ENCODE measurements at places on chromosomes 7 and 10. TPM values are rescaled to one million over a fixed set of nuclear protein-coding genes. Genes with fewer than 3 reads are reported as not detected.
A peak's percentile ranks its signal among the peaks of the same experiment; 100 is the strongest.

STOX1 gene
- total RNA-seq: 4.2 TPM

BRAT1 gene
- 30.7 TPM for total RNA-seq

ASZ1 gene
- not detected for total RNA-seq

TSPAN12 gene
- 44.2 TPM for total RNA-seq

CALML3 gene
- total RNA-seq: not detected

TAS2R4 gene
- total RNA-seq: 2.7 TPM

ANXA8L1 gene
- total RNA-seq: 10.6 TPM

UPK3B gene
- total RNA-seq: 507 TPM

ABCC2 gene
- 2.5 TPM for total RNA-seq

DNA sequence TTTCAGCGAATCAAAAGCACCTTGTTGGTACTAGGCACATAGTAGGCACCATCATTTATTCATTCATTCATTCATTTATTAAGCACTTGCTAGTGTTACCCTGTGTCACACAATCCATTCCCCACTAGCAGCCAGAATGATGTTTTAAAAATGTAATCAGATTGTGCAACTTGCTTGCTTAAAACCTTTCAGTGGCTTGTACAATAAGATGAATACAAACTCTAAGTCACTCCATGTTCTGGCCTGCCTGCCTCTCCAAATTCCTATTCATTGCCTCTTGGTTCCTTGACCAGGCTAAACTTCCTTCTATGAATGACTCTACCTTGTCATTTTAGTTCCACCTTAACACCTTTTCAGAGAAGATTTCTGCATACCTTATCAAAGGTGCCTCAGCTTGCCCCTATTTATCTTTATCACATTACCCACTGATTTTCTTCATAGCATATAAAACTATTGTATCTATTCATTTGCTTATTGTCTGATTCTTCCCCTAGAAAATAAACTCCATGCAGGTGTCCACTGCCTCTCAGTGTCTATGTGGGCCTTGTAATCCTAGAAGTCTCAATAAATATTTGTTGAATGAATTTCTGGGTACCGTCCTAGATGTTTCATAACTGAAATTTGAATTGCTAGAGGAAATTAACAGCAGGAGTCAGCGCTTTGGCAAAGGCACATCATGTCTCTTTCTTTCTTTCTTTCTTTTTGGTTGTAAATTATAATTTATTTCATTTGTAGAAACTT is 169.5 kb downstream of the TMEM26 start:
- DNase-seq: no peak
- H3K4me3 ChIP-seq: no peak overlapping the region
- peak overlapping the region; percentile 55 for H3K27ac ChIP-seq
- H3K4me1 ChIP-seq: peaks cover 8% of the 10 kb centered on the region
- no peaks in the 10 kb centered on the region for H3K36me3 ChIP-seq

DNA sequence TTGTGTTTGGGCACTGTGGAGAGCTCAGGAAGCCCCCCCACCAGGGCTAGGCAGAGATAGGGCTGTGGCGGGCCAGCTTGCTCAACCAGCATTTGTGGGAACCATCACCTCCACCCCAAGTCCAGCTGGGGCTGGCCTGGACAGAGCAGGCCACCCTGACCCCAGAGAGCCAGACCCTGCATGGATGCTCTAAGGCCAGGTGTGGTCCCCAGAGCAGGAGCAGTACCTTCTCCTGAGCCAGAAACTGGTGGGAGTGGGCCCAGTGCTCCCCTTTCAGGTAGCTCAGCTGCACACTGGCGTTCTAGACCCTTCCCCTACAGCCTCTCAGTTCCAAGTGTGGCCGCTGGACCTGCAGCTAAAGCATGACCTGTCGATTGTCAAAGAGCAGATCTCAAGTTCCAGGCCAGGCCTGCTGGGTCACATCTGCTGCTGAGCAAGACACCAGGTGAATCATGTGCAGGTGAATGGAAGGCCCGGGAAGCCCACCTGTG is 57.2 kb downstream of the RASGEF1A start:
- H3K27ac ChIP-seq: no peak overlapping the region
- H3K27me3 ChIP-seq: no peaks in the 10 kb centered on the region
- H3K36me3 ChIP-seq: no peaks in the 10 kb centered on the region
- H3K4me1 ChIP-seq: no peaks in the 10 kb centered on the region

- peaks cover 72% of the 10 kb centered on the region for H3K4me1 ChIP-seq
- DNase-seq: no peak
- H3K27ac ChIP-seq: peak overlapping the region; percentile 1
- H3K27me3 ChIP-seq: no peaks in the 10 kb centered on the region
Observed at GRCh38 chr7:131026297-131027000, 292.4 kb upstream of the KLF14 start.

DNA sequence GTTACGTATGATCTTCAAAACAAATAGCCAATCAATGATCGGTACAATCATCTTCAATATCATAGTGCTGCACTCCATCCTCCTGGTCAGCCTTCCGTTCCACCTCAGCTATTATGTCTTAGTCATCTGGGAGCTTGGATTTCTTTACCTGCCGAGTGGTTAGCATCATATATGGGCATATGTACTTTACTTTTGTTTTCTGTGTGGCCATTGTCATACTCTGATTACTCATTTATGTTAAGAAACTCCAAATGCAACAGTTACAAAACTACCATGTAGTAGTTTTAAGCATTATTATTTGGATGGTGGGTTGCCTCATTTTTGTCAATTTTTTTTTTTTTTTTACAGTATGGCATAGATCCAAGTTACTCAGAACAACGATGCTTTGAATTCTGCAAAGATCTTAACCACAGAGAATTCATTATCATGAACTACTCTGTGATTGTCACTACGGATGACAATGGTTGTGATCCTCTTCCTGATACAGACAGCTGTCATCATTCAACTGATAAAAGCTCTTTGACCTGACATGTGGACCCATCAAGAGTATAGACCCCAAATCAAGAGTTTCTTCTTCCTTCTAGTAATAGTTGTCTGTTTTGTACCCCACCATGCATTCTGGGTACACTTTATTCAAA is 52.1 kb upstream of the NME8 start:
- H3K4me3 ChIP-seq: no peak overlapping the region
- no peak for DNase-seq
- no peak overlapping the region for H3K27ac ChIP-seq
- no peaks in the 10 kb centered on the region for H3K36me3 ChIP-seq

GRCh38 chr7:153432063-153432462 is 620.1 kb upstream of the DPP6 start:
- DNase-seq: no peak
- no peaks in the 10 kb centered on the region for H3K36me3 ChIP-seq
- H3K27me3 ChIP-seq: no peaks in the 10 kb centered on the region
- no peak overlapping the region for H3K4me3 ChIP-seq
- H3K4me1 ChIP-seq: no peaks in the 10 kb centered on the region
- H3K27ac ChIP-seq: no peak overlapping the region

DNA sequence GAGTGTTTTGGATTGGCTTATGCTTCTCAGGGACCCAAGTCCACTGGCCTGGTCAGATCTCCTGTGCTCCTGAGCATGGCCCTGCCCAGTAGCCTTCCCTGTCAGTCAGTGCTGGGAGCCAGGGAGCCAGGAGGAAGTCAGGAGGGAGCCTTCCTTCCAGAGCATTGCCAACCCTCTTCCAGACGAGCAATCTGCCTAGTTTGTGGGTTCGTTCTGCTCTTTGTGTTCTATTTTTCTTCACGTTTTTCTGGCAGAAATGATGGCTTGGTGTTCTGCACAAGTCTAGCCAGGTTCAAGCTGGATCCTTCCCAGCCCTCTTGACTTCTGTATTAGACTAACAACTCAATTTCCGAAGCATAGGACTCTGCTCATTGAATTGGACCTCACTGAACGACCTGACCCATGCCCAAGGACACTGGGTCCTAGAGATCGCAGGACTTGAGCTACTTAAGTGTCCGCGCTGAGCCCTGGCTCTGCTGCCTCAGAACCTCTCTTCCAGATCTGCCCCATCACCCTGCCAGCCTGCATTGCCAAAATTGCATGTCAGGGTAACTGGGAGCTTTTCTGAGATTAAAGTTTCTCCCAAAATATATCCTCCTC is 76.2 kb upstream of the MPP7 start:
- H3K4me1 ChIP-seq: peaks cover 4% of the 10 kb centered on the region
- no peaks in the 10 kb centered on the region for H3K36me3 ChIP-seq
- no peak for DNase-seq
- no peak overlapping the region for H3K4me3 ChIP-seq

DNA sequence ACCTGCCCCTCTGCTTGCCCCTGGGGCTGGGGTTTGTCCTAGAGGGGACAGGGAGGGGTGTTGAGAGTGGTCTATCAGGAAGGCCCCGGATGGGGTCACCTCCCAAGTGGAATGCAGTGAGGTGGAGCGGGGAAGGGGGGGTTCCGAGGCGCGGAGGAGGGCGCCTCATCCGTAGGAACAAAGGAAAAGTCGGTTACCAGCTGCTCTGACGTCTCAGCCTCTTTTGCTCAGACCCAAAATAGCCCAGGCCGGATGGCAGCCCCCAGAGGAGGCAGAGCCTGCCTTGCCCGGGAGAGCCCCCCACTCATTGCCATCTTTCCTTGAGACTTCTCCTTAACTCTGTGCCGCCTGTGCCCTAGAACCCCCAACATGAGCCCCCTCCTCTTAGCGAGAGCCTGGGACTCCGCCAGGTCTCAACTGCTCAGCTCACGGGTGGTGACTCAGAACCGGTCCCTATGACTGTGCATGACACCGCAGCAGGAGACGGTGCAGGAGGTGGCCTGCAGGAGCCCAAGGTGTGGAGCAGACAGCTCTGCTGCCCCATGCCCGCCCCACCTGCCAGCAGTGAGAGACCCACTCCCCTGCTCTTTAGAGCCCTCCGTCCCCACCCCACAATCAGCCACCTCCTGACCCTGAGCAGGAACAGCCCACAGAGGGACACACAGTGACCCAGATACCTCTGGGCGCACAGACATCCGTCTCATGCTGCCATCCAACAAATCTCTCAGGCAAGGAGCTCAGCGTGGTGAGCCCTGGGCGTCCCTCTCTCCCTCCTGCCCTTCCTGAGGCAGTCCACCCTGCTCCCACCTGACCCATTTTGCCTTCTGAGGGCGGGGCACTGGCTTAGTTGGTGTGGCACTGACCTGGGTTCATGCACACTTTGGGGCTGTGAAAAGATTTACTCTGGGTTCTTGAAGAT is 13.1 kb downstream of the STX1A start:
- DNase-seq: no peak
- no peak overlapping the region for H3K27ac ChIP-seq
- H3K36me3 ChIP-seq: no peaks in the 10 kb centered on the region
- H3K4me1 ChIP-seq: peaks cover 23% of the 10 kb centered on the region
- no peak overlapping the region for H3K4me3 ChIP-seq
- H3K27me3 ChIP-seq: no peaks in the 10 kb centered on the region

GRCh38 chr10:44463511-44464121 is 78.7 kb upstream of the CXCL12 start:
- no peaks in the 10 kb centered on the region for H3K4me1 ChIP-seq
- no peaks in the 10 kb centered on the region for H3K36me3 ChIP-seq
- no peaks in the 10 kb centered on the region for H3K27me3 ChIP-seq

DNA sequence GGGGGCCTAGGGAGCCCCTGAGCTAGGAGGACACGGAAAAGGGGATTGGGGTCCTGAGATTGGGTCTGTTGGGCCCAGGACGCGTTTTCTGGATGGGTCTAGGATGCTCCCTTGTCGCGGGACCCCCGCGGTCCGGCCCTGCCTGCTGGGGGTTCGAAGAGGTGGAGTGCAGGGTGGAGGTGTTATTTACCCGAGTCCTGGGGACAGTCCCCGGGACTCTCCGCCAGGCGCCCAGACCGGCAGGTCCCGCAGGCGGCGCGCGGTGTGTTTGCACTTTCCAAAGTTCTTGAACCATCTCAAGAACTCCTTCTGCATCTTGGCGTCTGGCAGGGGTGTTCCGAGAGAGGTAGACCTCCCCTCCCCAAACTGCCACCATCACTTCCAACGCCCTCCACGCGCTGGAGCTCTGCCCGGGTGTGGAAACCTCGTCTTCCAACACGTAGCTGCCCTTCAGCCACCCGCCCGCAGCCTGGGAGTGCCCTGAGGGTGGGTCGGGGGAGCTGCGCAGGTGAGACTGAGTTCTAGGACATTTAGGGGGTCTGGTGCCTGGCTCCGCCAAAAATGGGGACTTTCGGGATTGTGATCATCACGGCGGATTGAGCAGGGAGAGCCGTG is 569 bp downstream of the CAV1 start:
- peaks cover 10% of the 10 kb centered on the region for H3K36me3 ChIP-seq
- H3K27ac ChIP-seq: peak overlapping the region; percentile 92
- peaks cover 40% of the 10 kb centered on the region for H3K4me1 ChIP-seq
- H3K27me3 ChIP-seq: peaks cover 3% of the 10 kb centered on the region
- peak overlapping the region; percentile 52 for H3K4me3 ChIP-seq
- peak; percentile 91 for DNase-seq

- DNase-seq: no peak
- H3K36me3 ChIP-seq: no peaks in the 10 kb centered on the region
- H3K4me3 ChIP-seq: no peak overlapping the region
- H3K27ac ChIP-seq: no peak overlapping the region
- H3K4me1 ChIP-seq: no peaks in the 10 kb centered on the region
Observed at GRCh38 chr7:92904244-92905131, 68.1 kb upstream of the CDK6 start.

DNA sequence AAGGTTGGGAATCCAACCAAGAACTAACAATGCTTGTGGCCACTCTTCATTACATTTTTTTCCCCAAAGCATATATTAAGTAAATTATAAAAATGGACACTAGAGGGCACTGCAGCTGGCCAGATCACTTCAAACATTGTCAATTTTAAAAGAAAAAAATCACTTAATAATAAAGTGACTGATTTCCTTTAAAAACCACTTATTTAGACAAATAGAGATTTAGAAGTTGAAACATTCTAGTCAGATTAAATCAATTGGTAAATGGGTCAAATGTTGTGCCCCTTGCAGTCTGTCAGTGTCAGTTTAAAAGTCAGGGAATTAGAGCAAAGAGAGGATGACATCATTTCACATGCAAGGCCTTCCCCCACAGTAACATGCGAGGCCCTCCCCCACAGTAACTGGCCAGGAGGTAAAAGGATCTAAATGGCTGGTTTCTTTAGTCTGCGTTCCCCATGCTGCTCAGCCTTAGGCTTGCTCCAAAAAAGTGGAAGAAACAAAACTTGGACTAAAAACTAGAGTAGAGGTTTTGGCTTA is 177.9 kb downstream of the SKAP2 start:
- H3K4me3 ChIP-seq: no peak overlapping the region
- H3K27me3 ChIP-seq: no peaks in the 10 kb centered on the region
- H3K36me3 ChIP-seq: no peaks in the 10 kb centered on the region
- H3K27ac ChIP-seq: peak overlapping the region; percentile 15
- H3K4me1 ChIP-seq: peaks cover 30% of the 10 kb centered on the region

- no peak for DNase-seq
- no peaks in the 10 kb centered on the region for H3K4me1 ChIP-seq
- no peaks in the 10 kb centered on the region for H3K27me3 ChIP-seq
- H3K27ac ChIP-seq: no peak overlapping the region
Observed at GRCh38 chr10:132175408-132175807, 11.3 kb upstream of the DPYSL4 start.

GRCh38 chr7:35519971-35520809 is 174.7 kb downstream of the HERPUD2 start:
- no peaks in the 10 kb centered on the region for H3K27me3 ChIP-seq
- H3K36me3 ChIP-seq: no peaks in the 10 kb centered on the region
- H3K4me3 ChIP-seq: no peak overlapping the region
- H3K4me1 ChIP-seq: no peaks in the 10 kb centered on the region

- H3K27ac ChIP-seq: no peak overlapping the region
- no peaks in the 10 kb centered on the region for H3K27me3 ChIP-seq
- peak overlapping the region; percentile 7 for H3K4me3 ChIP-seq
Observed at GRCh38 chr10:14153570-14154055, 177.1 kb downstream of the FRMD4A start.

GRCh38 chr10:20890491-20891337 is 6.4 kb downstream of the NEBL start:
- peak overlapping the region; percentile 11 for H3K27ac ChIP-seq
- H3K36me3 ChIP-seq: no peaks in the 10 kb centered on the region
- H3K27me3 ChIP-seq: no peaks in the 10 kb centered on the region
- no peak for DNase-seq
- no peak overlapping the region for H3K4me3 ChIP-seq
